ENCODE measurements at places on chromosomes 4 and X.

- DNase-seq: no peak
Observed at GRCh38 chrX:47311932-47312774, 58.2 kb upstream of the ZNF157 start.

DNA sequence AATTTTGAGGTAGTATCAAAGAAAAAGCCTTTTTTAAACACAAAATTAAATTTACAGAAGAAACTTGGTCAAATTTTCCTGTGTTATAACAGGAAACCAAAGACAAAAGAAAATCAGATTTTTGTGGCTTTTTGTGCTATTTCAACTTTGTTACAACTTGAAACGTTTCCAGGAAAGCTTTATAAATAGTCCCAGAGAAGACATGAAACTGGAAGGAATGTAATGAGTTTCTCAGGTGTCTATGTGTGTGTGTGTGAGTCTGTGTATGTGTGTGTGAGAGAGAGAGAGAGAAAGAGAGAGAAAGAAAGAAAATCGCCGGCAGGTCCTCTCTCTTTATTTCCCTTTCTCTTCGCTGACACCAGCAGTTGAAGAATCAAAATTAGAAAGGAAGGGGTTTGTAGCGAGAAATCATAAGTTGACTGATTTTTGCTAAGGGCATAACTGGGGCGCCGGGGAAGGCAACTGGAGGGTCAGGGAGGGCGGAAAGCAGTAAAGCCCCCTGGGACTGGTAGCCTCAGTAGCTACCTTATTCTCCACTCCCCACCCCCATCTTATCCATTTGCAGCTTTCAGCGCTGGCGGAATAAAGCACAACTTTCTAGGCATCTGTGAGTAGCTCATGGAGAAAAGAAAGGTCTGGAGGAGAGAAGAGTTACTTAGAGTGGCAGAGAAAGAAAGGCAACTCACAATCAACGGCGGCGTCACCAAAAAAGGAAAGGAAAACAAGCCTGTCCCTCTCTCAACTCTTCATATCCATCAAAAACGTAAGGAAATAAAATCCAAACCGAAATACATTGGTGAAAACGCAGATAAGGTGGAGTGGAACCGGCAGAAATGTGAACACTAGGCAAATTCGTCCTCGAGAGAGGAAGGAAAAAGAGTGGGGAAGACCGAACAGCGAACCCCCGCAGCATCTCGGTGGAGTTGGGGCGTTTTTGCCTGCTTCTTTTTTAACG, 1.3 kb downstream of the TMEM47 start:
- no peak for DNase-seq

- DNase-seq: no peak
Observed at GRCh38 chr4:139768366-139768765, 102.7 kb downstream of the MGST2 start.

GRCh38 chr4:158949099-158949498, 153.8 kb upstream of the RAPGEF2 start:
- no peak for DNase-seq

- DNase-seq: peak; percentile 10
Observed at GRCh38 chrX:130539721-130540321, 138.0 kb downstream of the RBMX2 start.

GRCh38 chr4:174119830-174120229, 163.6 kb downstream of the FBXO8 start:
- no peak for DNase-seq

DNA sequence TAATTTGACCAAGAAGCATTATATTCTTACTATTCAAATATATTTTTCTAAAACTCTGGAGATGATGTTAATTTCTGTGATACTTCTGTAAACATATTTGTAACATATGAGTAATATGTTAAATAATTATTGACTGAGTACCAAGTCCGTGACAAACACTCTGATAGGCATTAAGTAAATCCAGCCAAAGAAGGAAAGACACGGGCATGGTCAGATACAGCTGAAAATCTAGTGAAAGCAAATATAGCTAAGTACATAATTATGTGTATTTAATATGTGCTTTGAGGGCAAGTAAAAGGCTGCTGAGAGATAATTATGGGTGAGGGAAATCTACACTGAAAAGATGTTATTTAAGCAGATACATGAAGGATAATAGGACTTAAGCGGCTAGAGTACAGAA, 1263.6 kb upstream of the ADGRL3 start:
- no peak for DNase-seq

- DNase-seq: peak; percentile 81
Observed at GRCh38 chr4:38313175-38313574, 350.8 kb upstream of the KLF3 start.

- no peak for DNase-seq
Observed at GRCh38 chr4:125952631-125953030, 637.9 kb downstream of the FAT4 start.

DNA sequence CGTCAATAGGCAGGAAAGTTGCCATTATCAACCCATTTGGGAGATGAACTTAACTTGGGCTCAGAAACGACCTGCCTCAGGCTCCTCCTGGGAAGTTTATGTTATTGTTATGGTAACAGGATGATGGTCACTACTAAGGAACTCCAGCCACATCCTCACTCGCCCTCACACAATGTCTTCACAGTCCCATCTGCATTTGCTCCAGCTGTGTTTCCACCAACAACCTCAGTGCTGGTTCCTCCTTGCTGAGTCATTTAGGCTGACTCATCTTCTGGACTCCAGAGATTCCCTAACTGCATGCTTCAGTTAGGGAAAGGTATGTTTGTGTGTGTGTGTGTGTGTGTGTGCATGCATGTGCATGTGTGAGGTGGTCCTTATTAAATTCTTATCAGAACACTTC, 293.4 kb upstream of the BOD1L1 start:
- no peak for DNase-seq

DNA sequence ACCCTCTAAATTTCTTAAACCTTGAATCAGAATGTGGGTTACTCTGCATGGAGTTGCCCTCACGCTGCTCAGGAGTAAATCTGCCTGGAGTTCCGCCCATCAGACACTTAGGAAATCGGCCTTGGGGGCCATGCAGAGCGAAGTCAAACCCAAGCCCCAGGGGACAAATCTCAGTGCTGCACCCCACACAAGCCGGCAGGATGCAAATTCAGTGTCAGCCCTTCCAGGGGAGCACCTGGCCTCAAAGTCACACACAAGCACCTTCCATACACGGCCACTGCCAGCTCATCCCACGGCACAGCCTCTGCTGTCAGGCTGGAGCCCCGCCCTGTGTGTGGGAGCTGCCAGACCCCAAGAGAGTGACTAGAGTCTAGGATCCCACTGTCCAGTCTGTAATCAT, 27.4 kb downstream of the RNF212 start:
- no peak for DNase-seq

- DNase-seq: peak; percentile 11
Observed at GRCh38 chrX:71216485-71216884, 6.5 kb upstream of the GJB1 start.

- no peak for DNase-seq
Observed at GRCh38 chrX:63613531-63614028, 171.4 kb downstream of the ARHGEF9 start.

GRCh38 chr4:48766131-48766792, 13.8 kb downstream of the FRYL start:
- no peak for DNase-seq

GRCh38 chrX:150370589-150371312, 7.6 kb downstream of the MAMLD1 start:
- DNase-seq: no peak

DNA sequence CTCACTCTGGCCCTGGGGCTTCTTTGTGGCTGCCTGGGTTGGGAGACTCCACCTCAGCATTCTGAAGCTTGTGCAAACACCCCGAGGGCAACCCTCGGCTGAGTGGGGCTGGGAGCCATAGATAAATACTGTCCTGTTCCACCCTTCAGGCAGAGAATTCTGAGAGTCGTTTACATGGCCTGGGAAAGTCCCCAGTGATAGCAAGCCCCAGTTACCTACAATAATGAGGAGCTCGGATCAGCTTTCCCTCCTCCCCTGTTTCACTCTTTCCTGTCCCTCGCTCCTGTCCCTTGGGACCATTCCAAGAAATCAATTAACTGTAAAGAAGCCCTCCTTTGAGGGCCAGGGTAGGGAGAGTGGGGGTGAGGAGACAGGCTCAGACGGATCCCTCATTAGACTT, 31.6 kb upstream of the DDX3X start:
- no peak for DNase-seq

GRCh38 chr4:85734424-85734831, 259.5 kb downstream of the ARHGAP24 start:
- DNase-seq: no peak

DNA sequence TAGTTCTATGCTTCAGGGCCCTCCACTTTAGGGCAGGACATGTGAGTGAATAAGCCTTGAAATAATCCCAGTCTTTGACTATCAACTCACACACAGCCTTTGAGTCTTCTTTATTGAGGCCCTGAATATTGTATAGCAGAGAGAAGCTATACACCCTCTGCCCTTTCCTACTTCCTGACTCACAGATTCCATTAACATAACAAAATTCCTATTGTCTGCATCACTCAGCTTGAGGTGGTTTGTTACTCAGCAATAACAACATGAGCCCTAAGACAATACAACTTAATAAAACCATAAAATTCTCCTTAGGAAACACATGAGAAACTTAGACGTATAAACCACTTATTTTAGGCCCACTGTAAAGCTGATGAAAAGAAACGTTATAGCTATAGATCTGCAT, 680.3 kb upstream of the DIAPH2 start:
- DNase-seq: no peak
